Cortex of kidney (tissue), 1 donor: ENCODE measurements at places on chromosomes 1 and 21.

GRCh38 chr1:108845991-108846390 lies 10.9 kb downstream of the AKNAD1 start:
- no peak for DNase-seq

DNA sequence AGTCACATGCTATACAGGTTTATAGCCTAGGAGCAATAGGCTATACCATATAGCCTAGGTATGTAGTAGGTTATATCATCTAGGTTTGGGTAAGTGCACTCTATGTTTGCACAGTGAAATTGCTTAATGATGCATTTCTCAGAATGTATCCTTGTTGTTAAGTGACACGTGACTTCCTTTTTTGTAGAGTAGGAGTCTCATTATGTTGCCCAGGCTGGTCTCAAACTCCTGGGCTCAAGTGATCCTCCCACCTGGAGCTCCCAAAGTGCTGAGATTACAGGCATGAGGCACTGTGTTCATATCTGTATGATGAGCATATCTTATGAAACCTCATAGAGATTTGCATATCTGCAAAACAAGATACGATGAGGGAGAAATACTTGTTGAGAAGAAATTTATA lies 13.8 kb upstream of the ABCB10 start:
- DNase-seq = no peak

DNA sequence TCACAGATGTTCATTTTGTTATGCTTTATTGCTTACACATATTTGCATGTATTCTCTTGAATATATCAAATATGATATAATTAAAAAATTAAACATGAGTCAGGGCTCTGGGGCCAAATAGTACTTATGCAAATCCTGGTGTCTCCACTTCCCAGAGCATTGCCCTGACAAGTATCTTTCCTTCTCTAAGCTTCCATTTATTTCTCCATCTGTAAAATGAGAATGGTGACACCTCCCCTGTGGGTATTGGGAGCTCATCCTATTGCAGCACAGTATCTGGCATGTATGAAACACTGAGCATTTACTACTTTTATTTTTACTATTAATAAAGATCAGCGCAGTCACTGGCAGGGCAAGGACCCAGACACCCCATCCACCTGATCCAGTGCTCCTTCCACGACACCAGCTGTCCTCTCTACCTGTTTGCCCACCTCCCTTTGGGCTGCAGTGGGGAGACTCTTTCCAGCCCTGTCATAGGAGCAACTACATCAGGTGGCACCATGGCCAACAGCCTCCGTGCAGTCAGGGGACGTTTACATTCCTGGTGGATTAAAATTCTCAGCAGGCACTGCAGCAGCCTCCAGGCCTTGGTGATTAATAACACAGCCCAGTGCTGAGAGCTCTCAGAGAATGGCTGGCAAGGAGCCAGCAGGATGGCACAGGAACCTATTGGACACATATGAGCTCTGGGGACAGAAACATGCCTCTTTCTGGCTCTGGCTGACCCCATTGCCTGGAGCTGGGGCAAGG lies 113.0 kb downstream of the DMRTB1 start:
- DNase-seq = no peak

DNA sequence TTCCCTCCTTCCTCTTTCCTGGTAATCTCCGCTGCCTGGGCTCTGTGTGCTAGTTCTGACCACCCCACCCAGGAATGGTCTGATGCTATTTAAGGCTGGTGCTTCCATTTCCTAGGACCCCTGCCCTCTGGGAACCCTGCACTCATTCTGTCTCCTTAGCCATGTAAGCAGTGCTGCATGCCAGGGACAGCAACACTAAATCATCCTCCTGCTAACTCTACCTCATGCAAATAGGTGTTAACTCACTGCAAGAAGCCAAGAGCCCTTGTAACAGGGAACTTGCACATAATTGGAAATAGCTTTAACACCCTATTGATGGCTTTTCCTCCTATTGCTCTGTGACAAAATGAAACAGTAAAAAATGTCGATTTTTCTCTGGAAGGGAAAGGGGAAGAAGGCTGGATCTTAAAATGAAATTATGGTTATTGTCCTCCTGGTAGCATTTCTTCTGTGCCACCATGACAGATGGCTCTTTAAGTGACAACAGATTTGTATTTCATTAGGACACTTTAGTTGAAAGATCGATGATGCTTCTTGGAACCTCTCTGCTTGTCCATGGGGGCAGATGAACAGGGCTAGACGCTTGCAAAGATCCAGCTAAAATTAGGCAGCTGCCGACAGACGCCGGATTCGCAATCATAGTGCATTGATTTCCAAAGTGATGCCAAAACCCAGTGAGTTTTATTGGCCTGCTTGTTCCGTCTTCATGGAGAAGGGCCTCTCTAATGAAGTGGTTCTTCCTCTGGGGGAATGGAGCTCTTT lies 551.7 kb downstream of the MATN1 start:
- no peak for DNase-seq

- no peak for DNase-seq
Observed at GRCh38 chr1:114359791-114360190, 151.2 kb downstream of the TRIM33 start.

- DNase-seq = no peak
Observed at GRCh38 chr1:27438621-27439061, 46.2 kb downstream of the GPR3 start.

GRCh38 chr1:64312431-64312830 lies 109.0 kb downstream of the UBE2U start:
- no peak for DNase-seq
